Neural progenitor cell (in vitro differentiated cells): ENCODE measurements at places on chromosomes 7 and 10.

DNA sequence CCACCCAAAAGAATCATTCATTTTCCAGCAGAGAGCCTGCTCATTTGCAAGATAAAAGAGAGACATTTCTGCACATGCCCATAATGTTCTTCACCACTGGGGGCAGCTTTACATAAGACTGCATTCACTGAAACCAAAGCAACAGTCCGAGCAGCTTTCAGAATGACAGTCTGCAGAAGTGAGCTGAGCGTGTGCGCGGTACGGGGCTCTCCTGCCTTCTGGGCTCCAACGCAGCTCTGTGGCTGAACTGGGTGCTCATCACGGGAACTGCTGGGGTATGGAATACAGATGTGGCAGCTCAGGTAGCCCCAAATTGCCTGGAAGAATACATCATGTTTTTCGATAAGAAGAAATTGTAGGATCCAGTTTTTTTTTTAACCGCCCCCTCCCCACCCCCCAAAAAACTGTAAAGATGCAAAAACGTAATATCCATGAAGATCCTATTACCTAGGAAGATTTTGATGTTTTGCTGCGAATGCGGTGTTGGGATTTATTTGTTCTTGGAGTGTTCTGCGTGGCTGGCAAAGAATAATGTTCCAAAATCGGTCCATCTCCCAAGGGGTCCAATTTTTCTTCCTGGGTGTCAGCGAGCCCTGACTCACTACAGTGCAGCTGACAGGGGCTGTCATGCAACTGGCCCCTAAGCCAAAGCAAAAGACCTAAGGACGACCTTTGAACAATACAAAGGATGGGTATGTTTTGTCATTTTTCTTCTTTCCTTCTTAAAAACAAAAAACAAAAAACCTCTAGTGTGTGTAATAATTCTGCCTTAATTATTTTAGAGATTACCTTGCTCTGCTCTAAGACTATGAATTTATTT lies at the start of gene LRRTM3:
TSS of gene LRRTM3 (plus strand) at position 141 of the 820 bp plus-strand sequence.
- peak; percentile 93 for DNase-seq

- no peak for DNase-seq
These were observed 28.1 kb downstream of the COL13A1 start for GRCh38 chr10:69829775-69830174.

DNA sequence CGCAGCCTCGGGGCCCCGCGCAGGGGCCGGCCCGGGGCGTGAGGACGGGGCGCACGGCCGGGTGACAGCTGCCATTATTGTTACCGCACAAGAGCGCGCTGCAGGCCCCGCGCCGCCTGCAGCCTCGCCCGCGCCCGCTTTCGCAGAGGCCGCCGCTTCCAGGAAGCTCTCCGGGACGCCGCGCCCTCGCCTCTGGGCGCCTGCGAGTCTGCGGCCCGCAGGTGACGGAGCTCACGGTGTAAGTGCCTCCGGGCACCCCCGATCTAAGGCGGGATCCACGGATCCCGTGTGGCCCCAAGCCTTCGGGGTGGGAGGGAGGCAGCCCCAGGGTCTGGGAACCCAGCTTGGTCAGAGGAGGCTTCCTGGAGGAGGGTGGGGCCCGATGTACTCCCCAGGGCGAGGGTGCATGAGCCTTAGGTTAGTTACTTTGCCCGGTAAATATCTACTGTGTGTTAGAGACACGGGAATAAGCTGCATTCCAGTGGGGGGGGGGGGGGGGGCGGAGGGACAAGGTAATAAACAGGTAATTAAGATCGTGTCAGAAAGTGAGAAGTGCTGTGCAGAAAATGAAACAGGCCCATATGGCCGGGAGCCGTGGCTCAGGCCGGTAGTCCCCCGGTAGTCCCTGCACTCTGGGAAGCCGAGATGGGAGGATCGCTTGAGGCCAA lies 638 bp downstream of the IQCE start:
- no peak for DNase-seq

- DNase-seq: no peak
These were observed 47.5 kb upstream of the AGR3 start for GRCh38 chr7:16929146-16929762.

DNA sequence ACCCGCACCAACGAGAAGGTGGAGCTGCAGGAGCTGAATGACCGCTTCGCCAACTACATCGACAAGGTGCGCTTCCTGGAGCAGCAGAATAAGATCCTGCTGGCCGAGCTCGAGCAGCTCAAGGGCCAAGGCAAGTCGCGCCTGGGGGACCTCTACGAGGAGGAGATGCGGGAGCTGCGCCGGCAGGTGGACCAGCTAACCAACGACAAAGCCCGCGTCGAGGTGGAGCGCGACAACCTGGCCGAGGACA lies 1.6 kb downstream of the VIM start:
- DNase-seq: peak; percentile 73

DNA sequence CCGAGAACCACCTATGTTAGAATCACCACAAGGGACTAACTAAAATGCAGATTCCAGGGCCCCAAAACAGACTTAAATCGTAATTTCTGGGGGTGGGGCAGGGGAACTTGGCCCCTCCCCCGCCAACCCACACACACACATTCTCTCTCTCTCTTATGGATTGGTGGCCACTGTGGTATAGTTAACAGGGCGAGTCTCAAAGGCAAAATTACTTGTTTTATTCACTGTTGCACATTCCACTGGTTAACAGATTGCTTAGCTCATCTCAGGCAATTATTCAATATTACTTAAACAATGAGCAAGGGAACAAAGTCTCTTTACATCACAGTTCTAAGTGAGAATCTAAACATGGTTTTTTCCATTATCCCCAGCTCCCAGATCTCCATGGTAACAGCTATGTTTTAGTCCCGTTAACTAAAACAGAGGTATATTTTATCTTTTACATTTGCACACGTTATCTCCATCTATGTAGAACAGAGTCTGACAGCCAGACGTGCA lies 38.5 kb downstream of the IGF2BP3 start:
- DNase-seq: no peak

GRCh38 chr7:110637252-110637651 lies 453.7 kb upstream of the LRRN3 start:
- DNase-seq: no peak

DNA sequence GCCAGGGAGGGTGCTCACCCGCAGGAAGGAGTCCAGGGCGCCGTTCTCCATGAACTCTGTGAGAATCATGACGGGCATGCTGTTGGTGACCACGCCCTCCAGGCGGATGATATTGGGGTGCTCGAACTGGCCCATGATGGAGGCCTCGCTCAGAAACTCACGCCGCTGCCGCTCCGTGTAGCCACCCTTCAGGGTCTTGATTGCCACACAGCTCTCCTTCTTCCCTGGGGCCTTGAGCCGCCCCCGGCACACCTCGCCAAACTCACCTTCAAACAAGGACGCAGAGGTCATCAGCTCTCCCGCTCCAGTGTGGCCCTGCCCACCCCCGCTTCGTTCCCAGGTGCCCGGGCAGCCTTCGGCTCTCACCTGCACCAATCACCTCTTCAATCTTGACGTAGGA lies 14.6 kb downstream of the EPHB4 start:
- DNase-seq: no peak

GRCh38 chr10:78894089-78894840 lies 174.5 kb upstream of the ZMIZ1 start:
- no peak for DNase-seq

DNA sequence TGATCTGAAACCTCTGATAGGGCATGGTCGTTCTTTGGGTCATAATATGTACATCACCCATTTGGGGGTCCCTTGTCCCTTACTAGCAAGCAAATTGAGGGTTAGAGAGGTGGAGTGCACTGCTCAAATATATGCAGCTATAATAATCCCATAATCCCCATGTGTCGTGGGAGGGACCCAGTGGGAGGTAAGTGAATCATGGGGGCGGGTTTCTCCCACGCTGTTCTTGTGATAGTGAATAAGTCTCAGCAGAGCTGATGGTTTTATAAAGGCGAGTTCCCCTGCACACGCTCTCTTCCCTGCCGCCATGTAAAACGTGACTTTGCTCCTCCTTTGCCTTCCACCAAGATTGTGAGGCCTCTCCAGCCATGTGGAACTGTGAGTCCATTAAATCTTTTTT lies 262.7 kb downstream of the BMPER start:
- DNase-seq: no peak
